ENCODE measurements at places on chromosomes 2 and 18.

GRCh38 chr2:182666674-182667314, 49.3 kb upstream of the DNAJC10 start:
- no peak for DNase-seq

DNA sequence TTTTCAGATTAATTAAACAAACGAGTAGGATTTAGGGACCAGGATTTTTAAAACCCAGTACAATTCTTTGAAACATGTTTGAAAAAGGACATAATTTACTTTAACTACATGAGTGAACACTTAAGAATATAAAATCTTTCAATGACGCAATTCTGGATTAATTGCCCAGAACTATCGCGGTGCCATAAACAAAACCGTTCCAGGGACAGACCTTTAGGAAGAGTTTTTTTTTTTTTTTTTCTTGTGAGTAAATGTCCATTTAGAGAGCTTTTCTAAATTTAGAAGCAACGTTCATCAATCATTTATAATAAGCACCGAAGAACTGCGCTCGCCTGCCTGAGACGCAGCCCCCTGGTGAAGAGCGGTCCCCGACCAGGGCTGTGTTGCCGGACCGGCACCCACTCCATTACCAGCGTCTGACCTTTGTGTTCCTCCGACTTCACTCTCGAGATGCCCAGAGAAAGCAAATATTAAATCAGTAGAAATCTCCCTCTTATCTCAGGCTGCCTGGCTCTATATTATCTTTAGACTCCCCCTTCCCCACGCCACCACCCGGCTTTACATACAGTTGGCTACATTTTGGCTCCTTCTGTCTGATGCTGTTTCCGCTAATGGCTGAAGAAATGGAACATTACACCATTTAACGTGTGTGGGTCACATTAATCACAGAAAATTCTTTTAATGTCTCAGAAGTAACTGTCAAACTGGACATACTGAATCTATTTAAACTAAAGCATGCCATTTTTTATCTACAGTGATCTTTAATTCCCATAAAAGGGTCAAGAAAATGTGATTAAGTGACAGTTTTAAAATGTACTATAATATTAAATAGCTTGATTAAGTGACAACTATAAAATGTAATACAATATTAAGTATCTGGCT, 364.0 kb upstream of the MEIS1 start:
- no peak for DNase-seq

GRCh38 chr2:74525717-74526648, at the start of gene DQX1:
Gene DQX1 (minus strand): TSS chr2:74526231. CDS start chr2:74525729, 502 bp downstream.
- DNase-seq = no peak

GRCh38 chr2:216849987-216850386, 9.9 kb downstream of the TNP1 start:
- DNase-seq = no peak

GRCh38 chr2:237156857-237157779, 71.4 kb downstream of the COPS8 start:
- no peak for DNase-seq

GRCh38 chr2:39091063-39091462, 29.8 kb downstream of the SOS1 start:
- no peak for DNase-seq

DNA sequence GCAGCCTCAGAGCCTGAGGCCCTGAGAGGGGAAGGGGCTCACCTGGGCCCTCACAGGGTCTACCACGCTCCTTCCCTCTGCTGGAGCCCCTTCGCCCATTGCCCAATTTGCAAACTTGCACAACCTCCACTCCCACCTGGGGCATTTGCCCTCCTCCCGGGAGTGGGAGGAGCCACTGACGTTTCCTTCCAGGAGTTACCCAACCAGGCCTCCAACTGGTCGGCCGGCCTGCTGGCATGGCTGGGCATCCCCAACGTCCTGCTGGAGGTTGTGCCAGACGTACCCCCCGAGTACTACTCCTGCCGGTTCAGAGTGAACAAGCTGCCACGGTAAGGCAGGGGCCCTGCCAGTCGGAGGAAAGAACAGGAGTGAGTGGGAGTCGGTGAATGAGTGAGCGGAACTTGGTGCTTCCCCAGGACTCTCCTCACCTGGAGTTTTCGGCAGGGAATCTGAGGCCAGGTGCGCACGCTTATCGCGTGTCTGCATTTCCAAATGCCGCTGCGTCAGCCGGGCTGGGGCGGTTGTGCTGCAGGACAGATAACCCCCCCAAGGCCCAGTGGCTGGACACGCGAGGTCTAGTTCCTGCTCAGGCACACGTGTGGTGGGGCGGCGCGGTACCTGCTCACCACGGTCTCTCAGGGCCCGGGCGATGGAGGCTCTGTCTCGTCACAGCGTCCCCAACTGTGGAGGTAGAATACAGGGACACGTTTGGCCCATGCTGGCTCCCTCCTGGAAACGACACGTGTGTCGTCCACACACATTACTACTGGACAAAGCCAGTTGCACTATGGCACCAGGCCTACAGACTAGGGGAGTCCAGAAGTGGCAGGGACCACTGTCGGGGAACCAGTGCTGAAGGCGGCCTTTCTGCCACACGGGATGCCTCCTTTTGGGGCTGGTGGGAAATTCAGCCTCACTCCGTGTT, 11.7 kb downstream of the ANO7 start:
- DNase-seq = no peak

- DNase-seq = no peak
These were observed 1.8 kb downstream of the DNAJC10 start for GRCh38 chr2:182717816-182718215.

DNA sequence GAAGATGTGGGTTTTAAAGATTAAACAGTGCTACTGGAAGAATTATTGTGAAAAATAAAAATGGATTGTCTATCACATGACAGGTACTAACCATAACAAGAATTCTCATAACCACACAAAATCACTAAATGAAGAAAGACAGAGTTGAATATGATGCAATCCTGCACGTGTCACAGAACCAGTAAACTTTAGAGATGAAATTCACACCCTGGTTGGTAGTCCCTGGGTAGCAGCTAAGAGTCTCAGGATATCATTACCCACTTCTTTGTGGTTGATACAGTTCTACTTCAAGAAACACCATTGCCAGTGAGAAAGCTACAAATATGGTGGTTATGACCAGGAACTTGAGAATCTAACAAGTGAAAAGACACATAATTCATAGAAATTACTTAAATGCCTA, 450.2 kb downstream of the ERBB4 start:
- DNase-seq = no peak

DNA sequence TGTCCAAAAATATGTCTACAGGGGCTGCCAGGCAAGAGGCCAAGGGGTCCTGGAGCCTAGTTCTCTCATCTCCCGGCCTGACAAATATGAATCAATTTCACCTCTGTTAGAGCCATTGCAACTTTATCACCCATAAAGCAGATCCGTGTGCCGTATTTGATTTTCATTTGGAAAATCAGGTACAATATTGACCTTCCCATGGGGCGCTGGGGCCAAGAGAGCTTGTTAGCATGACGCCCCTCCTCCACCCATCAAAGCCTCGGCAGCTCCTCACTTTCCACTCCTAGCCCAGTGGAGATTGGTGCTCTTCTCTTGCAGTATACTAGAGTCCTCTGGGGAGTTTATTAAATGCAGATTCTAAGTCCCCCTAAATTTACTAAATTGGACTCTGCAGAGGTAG, 96.8 kb downstream of the CAPN13 start:
- DNase-seq = no peak

- no peak for DNase-seq
These were observed 1438.1 kb downstream of the DPP10 start for GRCh38 chr2:115880558-115880957.

GRCh38 chr2:189576396-189576795, 4.2 kb downstream of the SLC40A1 start:
- no peak for DNase-seq

DNA sequence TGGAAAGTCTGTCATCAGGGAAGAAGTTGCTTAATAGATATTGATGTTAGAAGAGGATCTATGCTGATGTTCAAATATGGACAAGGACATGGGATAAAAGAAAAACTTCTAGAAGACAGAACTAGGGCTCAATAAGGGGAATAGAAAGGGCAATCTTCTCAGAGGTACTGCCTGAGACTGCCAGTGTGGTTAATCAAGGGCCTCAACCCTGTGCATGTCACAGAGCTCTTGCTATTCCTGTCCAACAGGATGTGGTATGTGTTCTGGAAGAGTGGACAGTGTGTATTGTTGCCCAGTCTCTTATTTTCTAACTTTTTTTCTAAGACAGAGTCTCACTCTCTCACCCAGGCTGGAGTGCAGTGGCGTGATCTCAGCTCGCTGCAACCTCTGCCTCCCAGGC, 27.8 kb upstream of the RNF125 start:
- no peak for DNase-seq

DNA sequence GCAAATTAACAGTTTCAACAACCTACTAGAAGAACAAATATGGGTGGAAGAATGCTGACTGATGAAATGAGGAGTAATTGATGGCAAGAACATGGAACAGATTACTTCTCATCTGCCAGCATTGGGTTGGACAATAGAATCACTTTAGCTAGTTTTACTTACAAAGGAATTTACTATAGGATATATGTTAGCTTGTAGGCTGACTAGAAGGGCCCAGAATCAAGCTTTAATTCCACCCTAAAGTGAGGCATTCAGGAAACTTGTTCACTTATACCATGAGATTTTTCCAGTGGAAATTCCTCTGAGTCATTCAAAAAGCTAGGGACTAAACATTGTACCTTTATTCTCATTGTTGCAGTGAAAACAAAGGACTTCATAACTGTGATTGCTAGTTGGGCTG, 5.0 kb upstream of the ZSWIM2 start:
- no peak for DNase-seq

DNA sequence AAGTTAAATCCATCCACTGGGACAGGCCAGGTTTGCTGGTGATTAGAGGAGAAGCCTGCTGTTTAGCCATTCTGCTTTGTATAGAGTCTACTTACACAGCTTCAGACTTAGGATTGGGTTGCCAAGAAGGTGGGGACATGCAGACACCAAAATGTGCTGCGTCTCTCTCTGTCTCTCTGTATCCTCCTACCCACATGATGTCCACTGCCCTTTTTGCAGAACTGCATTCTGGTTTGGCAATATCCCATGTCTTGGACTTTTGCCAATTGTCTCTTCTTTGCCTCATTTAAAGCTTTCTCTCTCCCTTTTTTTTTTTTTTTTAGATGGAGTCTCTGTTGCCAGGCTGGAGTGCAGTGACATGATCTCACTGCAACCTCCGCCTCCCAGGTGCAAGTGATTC, 261.1 kb upstream of the FN1 start:
- DNase-seq = no peak

GRCh38 chr2:223545830-223546229, 56.3 kb downstream of the SCG2 start:
- no peak for DNase-seq

DNA sequence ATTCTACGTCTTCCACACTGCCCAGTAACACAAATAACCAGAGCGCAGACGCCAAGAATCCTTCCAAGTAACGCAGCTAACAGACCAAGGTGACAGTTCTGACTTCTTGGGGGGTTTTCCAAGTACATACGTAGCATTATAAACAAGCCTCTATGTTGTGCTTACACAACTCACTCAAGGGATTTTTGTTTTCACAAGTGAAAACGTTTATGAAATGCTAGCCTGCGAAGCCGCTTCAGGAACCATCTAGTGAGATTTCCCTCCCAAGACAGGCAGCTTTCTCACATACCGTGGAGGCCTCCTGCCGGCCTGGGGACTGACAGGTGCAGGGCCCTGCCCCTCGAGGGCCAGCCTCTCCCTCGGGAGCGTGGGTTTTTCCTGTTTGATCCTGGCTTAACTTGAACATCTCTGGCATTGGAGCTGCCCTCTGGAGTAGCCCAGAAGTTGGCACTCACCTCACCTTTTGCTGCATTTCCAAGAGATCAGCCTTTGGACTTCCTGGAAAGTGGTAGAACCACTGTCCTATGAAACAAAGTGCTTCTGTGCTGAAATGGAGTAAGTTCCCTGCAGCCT, 151.1 kb downstream of the MBP start:
- no peak for DNase-seq

Data from activated CD4-positive, CD25-positive, alpha-beta regulatory T cell treated with anti-CD3 and anti-CD28 coated beads, Interleukin-2, amount 50 U/mL, for 16 hours (primary cell).